ENCODE measurements at places on chromosomes 2 and 18.
A peak's percentile ranks its signal among the peaks of the same experiment; 100 is the strongest.

- DNase-seq = no peak
These were observed 10.1 kb upstream of the LYPD6B start for GRCh38 chr2:149028377-149028776.

DNA sequence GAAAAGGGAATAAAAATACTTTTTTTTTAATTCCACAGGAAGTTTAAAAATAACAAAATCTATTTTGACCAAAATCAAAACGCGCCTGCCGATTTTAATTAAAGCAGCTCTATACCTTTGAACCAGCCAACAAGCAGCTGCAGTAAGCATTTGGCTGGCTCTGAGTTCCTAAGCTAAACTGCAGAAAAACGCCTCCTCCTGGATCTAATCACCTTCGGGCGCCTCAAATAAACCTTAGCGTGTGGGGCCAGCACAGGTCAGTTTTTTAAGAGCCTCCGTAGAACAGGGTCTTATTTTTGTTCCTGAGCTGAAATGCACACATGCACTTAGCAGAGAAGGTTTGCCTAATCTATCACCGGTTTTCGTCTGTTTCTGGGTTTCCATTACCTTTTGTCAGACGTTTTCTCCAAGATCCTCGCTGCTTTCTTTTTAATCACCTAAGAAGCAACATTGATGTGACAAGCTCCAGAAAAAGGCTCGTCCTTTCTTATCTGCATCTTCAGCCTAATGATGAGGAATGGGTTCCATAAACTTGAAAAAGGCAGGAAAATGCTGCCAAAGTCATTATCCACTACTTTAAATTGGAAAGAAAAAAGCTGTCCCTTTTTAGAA lies 64.7 kb upstream of the HNRNPA3 start:
- DNase-seq = no peak

- DNase-seq = peak; percentile 94
These were observed 14.7 kb downstream of the NIFK start for GRCh38 chr2:121721926-121722325.

DNA sequence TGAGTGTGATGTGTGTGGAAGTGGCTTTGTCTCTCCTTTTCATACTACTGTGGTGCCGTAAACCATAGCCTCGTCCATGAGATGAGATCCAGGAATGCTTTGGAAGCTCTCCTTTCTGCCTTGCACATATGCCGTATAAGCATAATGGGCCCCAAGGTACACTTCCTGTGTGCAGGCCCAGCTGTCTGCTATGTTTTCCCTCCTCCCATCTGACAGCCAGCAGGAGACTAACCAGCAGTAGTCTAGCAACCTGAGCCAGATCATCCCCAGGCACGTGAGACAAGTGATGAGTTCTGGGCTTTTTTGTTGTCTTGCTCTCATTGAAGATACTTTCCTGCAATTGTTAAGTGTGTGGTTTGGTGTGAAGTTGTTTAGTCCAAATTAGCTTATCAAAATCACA lies 555.5 kb upstream of the LRRTM4 start:
- DNase-seq = no peak

- no peak for DNase-seq
These were observed 33.4 kb downstream of the UGP2 start for GRCh38 chr2:63875131-63875527.

GRCh38 chr2:160650196-160651118 lies 156.8 kb upstream of the RBMS1 start:
- DNase-seq = no peak

DNA sequence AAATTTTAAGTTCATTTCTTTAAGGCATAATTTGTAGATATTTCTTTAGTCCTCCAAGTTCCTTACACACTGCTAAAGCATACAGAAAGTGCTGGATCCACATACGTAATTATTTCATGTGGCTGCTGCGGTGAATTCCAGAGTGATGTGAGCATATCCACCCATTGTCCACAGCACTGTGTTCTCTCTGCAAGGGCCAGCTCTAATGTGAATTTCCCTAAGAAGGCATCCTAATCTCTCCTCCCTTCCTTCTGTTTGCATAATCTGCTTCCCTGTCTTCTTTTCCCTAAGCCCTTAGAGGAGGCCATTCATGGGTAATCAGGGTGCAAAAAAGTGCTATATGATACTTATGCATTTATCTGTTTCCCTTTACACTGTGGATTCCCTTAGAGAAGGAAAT lies 57.2 kb downstream of the COBLL1 start:
- no peak for DNase-seq

- DNase-seq = no peak
These were observed 19.5 kb upstream of the FAM136A start for GRCh38 chr2:70321370-70321769.

DNA sequence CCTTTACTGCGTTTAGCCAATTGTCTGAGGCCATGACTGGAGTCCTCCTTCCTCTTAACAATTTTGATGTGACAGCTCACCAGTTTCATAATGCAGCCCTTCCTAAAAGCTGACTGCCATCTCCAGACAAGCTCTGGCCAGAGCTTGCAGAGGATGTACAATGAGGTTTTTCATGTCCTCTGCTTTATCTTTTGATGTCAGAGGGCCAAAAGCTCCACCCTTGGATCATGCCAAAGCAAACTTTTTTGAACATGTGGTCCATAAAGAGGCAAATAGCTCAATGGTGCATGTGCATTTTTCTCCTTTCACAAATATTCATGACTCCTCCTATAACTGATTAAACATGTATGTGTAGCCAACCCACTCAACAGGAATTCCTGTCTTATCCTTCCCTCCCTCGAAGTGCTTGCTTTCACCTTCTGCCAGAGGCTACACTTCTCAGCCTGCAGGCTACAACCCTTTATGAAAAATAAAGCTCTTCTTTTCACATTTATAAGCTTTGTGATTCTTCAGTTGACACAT lies 266.2 kb downstream of the FBXO15 start:
- DNase-seq = no peak

DNA sequence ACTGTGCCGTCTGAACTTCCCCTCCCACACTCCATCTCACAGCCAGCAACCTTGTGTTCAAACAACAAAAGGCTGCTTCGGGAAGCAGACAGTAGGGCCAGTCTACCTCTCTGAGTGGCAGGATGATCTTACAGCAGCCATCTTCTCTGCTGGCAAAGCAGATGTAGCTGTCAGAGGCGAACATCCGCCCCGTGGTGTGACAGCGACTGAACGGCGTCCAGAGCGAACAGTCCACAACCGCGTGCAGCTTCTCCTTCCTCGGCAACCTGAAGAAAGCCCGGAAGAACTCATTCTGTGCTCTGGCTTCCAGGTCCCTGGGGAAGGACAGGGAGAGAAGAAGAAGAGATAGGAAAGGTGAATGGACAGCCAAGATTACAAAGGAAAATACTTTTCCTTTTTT lies 38.0 kb downstream of the RPL31 start:
- no peak for DNase-seq

DNA sequence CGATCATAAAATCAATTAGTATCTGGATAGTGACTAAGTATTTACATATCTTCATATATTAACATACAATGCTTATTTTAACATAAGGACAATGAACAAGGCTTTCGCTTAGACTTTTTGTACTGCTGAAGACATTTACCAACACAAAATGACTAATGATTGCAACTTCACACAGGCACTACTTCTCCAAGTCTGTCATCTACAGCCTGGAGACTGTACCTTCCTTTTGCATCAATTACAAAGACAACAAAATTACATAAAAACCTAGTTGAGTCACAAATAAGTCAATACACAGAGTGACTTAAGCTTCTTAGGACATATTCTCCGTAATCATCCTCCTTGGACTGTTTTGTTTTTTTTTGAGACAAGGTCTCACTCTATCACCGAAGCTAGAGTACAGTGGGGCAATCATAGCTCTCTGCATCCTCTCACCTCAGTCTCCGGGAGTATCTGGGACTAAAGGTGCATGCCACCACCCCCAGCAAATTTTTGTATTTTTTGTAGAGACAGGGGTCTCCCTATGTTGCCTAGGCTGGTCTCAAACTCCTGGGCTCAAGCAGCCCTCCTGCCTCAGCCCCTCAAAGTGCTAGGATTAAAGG lies 15.9 kb downstream of the PUM2 start:
- DNase-seq = no peak

- peak; percentile 8 for DNase-seq
These were observed 127.8 kb downstream of the STK39 start for GRCh38 chr2:168119515-168120141.

DNA sequence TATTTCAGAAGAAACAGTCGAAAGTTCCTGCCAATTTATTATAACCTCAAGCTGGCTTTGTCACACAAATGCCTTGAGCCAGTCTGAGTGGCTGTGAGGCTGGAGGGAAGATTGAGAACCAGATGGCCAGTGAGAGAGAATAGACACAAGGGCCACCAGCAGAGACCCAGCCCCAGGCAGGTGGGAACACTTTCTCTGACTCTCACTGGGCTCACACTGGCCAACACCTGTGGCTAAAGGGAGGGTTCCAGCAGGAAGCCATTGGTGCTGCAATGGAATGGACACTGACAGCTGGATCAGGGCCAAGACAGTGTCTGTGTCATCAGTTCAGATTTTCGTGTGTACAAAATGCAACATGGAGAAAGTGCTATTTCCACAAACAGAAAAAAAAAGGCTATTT lies 29.9 kb downstream of the LOXHD1 start:
- no peak for DNase-seq

GRCh38 chr2:236061899-236062298 lies 106.3 kb downstream of the GBX2 start:
- DNase-seq = no peak

DNA sequence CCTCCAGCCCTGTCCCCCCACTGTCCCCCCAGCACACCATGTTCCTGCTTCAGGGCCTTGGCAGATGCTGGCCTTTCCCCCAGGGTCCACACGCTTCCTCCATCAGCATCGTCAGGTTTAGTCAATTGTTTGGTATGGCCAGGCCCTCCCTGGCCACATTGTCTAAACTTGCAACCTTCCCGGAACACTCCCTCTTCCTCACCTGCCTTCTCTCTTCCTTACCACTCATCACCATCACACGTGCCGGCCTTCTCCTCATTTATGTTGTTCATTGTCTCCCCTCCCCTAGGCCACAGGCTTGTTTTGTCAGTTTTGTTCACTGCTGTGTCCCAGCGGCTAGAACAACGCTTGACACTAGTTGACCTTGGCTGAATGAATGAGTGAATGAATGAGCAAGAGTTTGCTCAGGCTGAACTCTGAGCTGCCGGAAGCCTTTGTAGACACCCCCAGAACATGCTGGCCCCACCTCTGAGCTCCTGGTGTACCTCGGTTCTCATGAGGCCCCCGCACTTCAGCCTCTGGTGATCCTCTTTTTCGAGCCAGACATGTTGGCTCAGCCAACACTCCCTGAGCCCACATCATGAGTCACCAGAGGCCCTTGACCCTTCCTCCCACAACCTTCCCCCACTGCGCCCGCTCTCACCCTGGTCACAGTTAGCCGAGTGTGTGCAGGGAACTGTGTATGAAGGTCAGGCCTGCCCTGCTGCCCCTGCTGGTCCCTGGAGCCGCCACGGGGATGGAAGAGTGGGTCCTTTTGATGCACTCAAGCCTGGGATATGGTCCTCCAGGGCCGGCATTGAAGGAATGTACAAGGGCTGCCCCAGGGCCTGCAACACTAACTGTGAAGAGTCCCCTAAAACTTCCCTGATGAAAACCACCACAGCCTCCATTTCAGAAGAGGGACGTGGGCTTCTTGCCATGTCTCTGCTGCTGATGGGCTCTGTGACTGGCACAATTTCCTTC lies 57.5 kb downstream of the HS1BP3 start:
- no peak for DNase-seq

DNA sequence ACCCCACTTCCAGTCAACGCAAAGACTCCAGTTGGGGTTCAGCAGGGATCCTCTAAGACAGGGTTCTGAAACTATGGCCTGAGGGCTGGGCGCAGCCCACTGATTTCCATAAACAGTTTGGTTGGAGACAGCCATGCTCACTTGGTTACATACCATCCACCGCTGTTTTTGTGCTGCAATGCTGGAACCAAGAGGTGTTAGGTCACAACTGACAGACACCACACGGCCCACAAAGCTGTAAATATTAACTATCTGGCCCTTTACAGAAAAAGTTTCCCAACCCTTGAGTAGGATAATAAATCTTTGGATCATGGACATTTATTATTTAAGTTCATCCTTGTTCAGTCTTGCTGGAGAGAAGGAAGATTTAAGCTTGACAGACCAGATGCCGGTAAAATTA lies 8.4 kb upstream of the CD226 start:
- DNase-seq = peak; percentile 19

GRCh38 chr2:64283641-64284361 lies 139.6 kb upstream of the PELI1 start:
- DNase-seq = no peak

DNA sequence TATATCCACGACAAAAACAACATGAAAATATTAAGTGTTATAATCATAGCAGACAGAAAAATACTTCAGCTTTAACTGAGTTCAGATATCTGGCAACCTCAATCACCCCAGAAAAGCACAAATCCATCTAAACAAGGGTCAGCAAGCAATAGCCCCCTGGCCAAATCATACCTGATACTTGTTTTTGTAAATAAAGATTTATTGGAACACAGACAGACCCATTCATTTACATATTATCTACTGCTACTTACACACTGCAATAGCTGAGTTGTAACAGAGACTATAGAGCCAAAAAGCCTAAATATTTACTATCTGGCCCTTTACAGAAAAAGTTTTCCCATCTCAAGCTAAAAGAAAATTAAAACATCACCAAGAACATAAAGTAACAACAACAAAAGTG lies 12.8 kb downstream of the FARSB start:
- DNase-seq = no peak

GRCh38 chr18:78073275-78073674 lies 823.6 kb downstream of the GALR1 start:
- DNase-seq = no peak

DNA sequence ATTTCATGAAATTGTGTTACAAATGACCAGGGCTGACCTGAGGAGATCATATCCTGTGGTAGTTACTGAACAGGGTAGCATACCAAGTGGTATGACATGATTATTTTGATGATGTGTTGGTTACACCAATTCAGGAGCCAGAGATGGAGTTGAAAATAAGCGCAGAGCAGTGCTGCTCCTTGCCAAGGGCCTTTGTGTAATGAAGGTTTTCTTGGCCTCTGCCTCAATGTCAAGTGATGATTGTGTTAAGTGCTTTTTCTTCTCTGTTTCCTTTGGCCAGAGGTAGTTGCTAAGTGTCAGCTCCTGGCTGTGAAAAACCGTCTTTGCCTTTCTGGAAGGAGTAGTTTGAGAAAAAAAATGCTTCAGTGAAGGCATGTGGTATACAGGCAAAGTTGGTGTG lies 131.2 kb downstream of the CERS6 start:
- no peak for DNase-seq
